ENCODE measurements at places on chromosomes 7 and 10.

GRCh38 chr10:69056536-69057260, 31.2 kb upstream of the SRGN start:
- DNase-seq: no peak

GRCh38 chr10:125396676-125397075, 236.3 kb upstream of the CTBP2 start:
- DNase-seq: no peak

GRCh38 chr7:112400141-112400540, 50.1 kb upstream of the IFRD1 start:
- no peak for DNase-seq

DNA sequence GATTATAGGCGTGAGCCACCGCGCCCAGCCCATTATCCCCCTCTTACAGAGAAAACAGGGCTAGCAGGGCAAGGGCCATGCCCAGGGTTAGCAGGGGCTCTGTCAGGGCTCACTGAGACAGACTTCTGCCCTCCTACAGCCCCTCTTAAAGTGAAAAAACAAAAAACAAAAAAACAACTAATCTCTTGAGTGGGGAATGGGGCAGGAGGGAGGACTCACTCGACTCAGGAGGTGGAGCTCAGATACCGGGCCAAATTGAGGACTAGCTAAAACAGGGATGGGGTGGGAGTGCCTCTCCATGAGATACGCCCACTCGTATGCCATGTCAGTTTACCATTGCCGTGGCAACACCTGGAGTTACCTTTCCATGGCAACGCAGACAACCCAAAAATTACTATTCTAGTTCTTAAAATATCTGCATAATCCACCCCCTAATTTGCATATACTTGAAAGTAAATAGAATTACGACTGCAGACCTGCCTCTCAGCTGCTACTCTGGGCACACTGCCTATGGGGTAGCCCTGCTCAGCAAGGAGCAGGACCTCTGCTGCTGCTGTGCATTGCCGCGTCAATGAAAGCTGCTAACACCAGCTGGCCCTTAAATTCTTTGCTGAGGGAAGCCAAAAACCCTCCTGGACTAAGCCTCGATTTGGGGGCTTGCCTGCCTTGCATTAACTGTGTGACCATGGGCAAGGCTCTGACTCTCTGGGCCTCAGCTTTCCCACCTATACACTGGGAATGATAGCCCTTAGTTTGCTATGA, 13.4 kb downstream of the SSC4D start:
- DNase-seq: no peak

DNA sequence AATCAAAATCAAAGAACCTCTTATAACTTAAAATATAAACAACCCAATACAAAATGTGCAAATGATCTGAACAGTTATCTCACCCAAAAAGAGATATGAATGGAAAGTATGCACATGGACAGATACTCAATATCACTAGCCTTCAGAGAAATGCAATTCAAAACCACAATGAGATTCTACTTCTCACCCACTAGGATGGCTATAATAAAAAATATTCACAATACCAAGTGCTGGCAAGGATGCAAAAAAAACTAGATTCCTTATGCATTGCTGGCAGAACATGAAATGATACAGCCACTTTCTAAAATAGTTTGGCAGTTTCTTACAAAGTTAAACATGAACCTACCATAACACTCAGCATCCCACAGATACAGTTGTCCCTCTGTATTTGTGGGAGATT, 130.1 kb upstream of the LRRN3 start:
- no peak for DNase-seq

Measured in activated T-cell treated with anti-CD3 and anti-CD28 coated beads, Interleukin-2, amount 50 U/mL, for 24 hours (primary cell).